ENCODE measurements at places on chromosomes 16 and 17.

GRCh38 chr16:86396422-86396821 is 113.9 kb upstream of the FOXF1 start:
- no peak for DNase-seq

- DNase-seq: no peak
Measured at GRCh38 chr16:88014252-88014781, 63.1 kb downstream of the BANP start.

GRCh38 chr16:23498863-23499262 is 11.4 kb downstream of the GGA2 start:
- no peak for DNase-seq

- DNase-seq: no peak
Measured at GRCh38 chr16:68792465-68793324, 50.6 kb upstream of the TANGO6 start.

GRCh38 chr16:31063843-31064611 is 10.0 kb downstream of the ZNF668 start:
- DNase-seq: no peak

Measured in activated CD4-positive, alpha-beta T cell treated with anti-CD3 and anti-CD28 coated beads for 24 hours (primary cell).